Activated CD4-positive, alpha-beta T cell treated with anti-CD3 and anti-CD28 coated beads for 1 hour (primary cell): ENCODE measurements at places on chromosomes 2 and 18.

GRCh38 chr2:2575181-2575577 lies 244.1 kb upstream of the MYT1L start:
- no peak for DNase-seq

GRCh38 chr18:36636237-36636817 lies 192.5 kb downstream of the TPGS2 start:
- DNase-seq: no peak

- no peak for DNase-seq
Measured at GRCh38 chr2:20457661-20458630, 11.1 kb downstream of the RHOB start.

GRCh38 chr18:40120796-40121391 lies 1834.1 kb upstream of the PIK3C3 start:
- DNase-seq: no peak

DNA sequence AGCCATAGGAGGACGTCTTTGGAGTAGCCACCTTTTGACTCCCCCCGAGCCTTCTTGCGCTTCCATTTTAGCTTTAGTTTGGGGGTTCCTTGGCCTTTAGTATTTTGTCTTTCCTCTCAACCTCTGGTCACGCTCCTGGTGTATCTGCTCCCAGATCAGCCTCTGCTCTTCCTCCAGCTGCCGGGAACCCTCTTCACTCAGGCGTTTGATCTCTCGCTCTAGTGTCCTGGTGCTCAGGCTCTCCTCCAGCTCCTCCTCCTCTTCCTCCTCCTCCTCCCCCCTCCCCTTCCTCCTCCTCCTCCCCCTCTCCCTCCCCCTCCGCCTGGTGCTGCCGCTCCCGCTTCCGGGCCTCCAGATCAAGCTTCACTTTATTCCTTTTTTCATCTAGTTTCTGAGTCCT lies 1082.3 kb upstream of the TMEFF2 start:
- no peak for DNase-seq

- DNase-seq: no peak
Measured at GRCh38 chr2:111523009-111523408, 361.0 kb downstream of the ANAPC1 start.

GRCh38 chr18:50432915-50433314 lies 58.1 kb downstream of the SKA1 start:
- DNase-seq: no peak

DNA sequence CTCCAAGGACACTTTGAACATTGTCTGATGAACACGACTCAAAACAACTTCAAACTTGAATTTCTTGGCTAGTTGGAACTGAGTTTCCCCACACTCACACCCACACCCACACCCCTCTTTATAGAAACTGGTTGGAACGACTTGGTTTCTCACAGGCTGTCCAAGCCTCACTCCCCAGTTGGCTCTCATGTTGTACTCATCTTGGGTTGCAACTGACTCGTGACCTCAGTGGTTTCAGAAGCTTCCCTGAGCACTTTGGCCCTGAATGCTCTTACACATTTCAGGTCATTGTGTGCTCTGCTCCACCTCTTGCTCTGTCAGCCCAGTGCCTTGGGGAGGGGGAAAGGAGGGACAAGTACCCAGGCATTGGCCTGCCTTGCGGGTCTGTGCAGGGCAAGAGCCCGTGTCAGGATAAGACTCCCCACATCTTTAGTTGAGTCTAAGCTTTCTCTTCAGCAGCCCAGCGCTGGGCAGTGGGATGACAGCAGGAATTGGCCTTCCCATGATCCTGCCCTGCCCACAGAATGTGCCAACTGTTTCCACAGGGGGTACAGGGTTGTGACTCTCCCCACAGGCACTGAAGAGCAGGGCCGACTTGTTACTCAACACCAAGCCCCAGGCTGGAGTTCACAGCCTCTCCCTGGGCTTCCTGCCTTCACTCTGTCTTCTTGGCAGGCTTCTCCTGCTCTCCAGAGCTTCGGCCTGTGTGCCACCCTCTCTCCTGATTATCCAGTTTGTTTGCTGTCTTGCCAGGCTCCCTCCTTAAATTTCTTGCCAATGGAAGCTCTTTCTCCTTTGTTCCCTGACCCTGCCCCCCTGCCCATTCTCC lies 104.6 kb downstream of the RTN4 start:
- no peak for DNase-seq

- DNase-seq: no peak
Measured at GRCh38 chr2:20052229-20052851, 912 bp upstream of the LAPTM4A start.

GRCh38 chr2:12547566-12548170 lies 169.1 kb upstream of the TRIB2 start:
- no peak for DNase-seq

GRCh38 chr2:240255811-240256703 lies 115.6 kb upstream of the OTOS start:
- no peak for DNase-seq

GRCh38 chr2:34736482-34736881 lies 1137.4 kb upstream of the FAM98A start:
- no peak for DNase-seq

GRCh38 chr2:191907545-191907944 lies 60.7 kb upstream of the CAVIN2 start:
- DNase-seq: no peak

DNA sequence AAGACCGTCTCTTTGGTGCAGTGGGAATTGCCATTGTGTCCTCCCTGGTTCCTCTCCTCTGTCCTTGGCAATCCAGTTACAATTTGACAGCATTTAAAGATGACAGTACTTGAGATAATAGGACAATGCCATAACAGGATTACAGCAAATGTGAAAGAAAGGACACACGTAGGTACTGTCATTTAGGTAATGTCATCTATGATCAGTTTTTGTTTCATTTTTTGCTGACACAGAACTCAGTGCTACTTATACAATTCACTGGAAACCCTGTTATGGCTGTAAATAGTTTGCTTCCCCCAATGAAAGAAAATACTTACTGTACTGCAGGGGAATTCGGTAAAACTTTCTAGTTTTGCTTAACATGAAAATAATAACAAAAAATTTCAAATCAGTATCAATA lies 65.2 kb downstream of the BCL11A start:
- DNase-seq: no peak
